Caki2 (cell line): ENCODE measurements at places on chromosomes 7 and 10. TPM values are rescaled to one million over a fixed set of nuclear protein-coding genes. Genes with fewer than 3 reads are reported as not detected.

- DNase-seq = no peak
Observed at GRCh38 chr10:14585287-14586193, 189.2 kb downstream of the FAM107B start.

The FGFBP3 gene
- 1.2 and 2.9 TPM in 2 replicates for total RNA-seq

DNA sequence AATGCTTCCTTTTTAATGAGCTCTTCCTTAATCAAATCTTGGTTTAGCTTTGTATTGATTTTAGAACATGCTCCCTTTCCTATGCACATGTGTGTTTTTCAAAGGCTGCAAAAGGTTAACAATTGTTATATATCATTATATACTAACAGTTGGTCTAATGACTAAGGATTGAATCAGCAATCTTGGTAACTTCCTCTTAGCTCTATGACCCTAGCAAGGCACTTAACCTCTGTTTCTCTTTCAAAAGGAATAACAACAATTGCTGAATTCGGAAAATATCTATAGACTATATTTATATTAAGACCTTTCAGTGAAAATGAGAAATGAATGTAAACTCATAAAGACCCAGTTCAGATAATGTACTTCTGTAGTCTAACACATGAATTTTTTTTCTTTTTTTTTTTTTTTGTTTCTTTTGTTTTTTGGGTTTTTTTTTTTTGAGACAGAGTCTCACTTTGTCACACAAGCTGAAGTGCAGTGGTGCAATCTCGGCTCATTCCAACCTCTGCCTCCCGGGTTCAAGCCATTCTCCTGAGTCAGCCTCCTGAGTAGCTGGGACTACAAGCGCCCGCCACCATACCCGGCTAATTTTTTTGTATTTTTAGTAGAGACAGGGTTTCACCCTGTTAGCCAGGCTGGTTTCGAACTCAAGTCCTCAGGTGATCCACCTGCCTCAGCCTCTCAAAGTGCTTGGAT lies 48.8 kb downstream of the HOXA1 start:
- DNase-seq = peak; percentile 50

The EGR2 gene
- 0.03 TPM in 1 of 2 replicates, not detected in the other for total RNA-seq

- DNase-seq = no peak
Observed at GRCh38 chr10:6171881-6172695, 30.6 kb upstream of the PFKFB3 start.

DNA sequence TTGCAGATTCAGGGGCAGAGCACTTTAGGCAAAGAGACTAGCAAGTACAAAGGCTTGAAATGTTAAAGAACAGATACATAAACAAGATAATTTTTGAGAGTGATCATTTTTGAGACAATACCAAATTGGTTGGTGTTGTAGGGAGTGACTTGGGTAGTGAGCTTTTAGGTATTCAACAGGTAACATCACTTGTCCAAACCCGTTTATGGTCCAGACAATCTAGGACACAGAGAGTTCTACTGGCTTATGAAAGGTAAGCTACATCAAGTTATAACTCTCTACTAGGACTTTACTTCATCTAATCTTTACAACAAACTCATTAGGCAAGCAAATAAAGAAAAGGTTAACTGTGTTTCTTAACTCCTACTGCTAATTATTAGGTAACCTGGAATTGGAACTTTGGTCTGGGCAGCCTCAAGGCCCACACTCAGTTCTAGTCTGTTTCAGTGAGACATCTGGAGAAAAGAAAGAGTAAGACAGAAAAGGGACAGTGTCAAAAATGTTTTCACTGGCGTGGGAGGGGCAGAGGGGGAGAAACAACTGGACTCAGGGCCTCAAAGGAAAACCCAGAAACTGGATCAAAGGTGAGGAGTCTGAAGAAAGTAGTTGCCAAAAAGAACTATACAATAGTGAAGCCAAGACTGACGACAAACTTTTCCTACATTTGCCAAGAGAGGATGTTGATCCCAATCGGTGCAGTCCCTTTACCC lies 39.2 kb downstream of the GNAT3 start:
- DNase-seq = no peak

DNA sequence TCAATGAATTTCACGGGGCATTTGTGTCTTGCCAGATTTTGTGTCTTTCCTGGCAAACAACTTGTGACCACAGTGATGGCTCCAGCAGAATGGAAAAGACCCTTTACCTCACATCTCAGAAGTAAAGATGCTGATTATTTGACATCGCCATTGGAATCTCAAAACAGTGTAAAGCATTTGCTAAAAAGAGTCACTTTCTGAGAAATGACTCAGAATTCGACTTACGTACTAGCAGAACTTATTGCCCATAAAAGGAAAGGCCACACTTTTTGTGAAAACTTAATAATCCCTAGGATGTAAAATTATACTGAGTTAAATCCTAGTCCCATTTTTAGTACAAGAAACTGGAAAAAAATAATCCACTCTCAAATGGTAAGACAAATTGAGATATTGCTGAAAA lies 35.9 kb upstream of the PRKCQ start:
- DNase-seq = no peak

GRCh38 chr10:99444383-99445045 lies 14.1 kb upstream of the GOT1 start:
- DNase-seq = no peak

DNA sequence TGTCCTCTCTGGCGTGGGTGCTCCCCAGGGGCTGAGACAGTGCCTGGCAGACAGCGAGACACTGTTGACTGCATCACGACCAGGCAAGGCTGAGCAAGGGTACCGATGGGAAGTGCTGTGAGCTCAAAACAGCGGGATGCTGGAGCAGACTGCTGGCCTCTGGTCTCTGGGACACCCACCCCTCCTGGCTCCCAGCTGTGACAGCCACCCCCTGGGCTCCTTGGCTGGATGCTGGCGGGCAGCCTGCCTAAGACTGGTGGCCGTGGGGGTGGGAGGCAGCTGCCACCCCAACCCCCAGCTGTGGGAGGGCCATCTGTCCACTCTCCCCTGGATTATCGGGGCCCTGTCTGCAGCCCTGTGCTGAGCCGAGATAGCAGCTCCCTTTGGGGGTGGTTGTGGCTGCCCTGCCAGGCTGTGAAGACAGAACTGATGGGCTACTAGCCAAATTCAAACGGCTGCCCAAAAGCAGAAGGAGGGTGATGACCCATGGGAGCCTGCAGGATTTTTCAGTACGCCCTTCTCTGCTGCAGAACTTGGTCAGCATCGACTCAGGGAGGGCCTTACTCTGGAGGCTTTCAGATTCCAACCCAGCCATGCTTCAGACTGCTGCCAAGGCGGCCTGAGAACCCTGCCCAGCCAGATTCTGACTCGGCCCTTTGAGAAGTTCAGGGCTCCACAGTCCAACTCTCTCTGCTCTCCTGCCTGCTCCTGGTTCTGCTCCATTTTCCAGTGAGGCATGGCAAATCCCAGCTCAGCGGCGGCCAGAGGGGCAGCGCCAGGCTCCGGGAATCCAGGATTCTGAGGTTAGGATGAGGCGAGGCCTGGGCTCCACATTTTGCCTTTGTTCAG lies 125.3 kb downstream of the NEURL1 start:
- no peak for DNase-seq
